HCT116 (cell line): ENCODE measurements at places on chromosomes 7 and 10.

DNA sequence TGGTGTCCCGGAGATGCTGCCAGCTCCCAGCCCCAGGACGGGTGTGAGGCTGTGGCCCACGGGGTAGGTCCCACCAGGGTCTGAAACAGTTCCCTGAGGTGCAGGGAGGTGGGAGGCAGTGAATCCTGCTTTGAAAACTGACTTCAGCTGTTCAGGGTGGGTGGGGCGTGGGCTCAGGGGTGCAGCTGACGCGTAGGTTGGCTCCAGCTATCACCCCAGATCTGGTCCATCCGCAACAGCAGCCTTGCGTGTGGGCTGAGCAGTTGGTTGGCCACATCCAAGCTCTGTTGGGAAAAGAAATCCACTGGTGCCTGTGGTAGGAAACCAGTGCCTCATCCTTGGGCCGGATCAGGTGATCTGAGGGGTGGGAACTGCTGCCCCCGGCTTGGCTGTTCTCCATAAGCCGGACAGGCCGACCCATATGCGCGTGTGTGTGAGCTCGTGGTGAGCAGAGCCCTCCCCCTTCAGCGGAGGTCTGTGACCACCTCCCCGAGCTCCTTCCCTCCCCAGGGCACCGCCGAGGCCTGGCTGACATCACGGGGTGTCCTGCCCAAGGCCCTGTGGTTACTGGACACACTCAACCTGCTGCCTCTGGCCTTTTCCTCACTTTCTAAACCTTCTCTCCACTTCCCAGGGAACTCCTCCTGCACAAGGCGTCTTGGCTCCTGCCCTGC, 15.4 kb upstream of the FAM20C start:
- no peak for DNase-seq
- H3K27ac ChIP-seq, result no peak overlapping the region
- H3K4me1 ChIP-seq, result no peaks in the 10 kb centered on the region
- H3K4me3 ChIP-seq, result no peak overlapping the region
- no peaks in the 10 kb centered on the region for H3K27me3 ChIP-seq
- H3K36me3 ChIP-seq, result no peaks in the 10 kb centered on the region

GRCh38 chr7:13822678-13823077, 166.8 kb downstream of the ETV1 start:
- H3K36me3 ChIP-seq, result no peaks in the 10 kb centered on the region
- no peak overlapping the region for H3K4me3 ChIP-seq
- no peak overlapping the region for H3K27ac ChIP-seq
- no peak for DNase-seq

DNA sequence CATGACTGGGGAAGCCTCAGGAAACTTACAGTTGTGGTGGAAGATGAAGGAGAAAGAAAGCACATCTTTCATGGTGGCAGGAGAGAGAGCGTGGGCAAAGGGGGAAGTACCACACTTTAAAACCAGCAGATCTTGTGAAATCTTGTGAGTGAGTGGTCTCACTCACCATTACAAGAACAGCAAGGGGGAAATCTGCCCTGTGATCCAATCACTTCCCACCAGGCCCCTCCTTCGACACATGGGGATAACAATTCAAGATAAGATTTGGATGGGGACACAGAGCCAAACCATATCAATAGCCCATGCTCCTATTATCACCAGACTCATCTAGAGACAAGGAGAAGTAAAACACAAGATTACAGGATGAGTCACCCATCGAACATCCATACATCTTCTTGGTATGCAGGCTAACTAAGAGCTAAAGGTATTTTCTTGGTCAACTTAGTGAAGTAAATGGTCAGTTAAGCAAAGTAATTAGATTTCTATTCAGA, 55.3 kb upstream of the YAE1 start:
- H3K4me3 ChIP-seq, result no peak overlapping the region
- H3K36me3 ChIP-seq, result no peaks in the 10 kb centered on the region
- H3K27me3 ChIP-seq, result no peaks in the 10 kb centered on the region
- no peak overlapping the region for H3K27ac ChIP-seq
- DNase-seq, result no peak

DNA sequence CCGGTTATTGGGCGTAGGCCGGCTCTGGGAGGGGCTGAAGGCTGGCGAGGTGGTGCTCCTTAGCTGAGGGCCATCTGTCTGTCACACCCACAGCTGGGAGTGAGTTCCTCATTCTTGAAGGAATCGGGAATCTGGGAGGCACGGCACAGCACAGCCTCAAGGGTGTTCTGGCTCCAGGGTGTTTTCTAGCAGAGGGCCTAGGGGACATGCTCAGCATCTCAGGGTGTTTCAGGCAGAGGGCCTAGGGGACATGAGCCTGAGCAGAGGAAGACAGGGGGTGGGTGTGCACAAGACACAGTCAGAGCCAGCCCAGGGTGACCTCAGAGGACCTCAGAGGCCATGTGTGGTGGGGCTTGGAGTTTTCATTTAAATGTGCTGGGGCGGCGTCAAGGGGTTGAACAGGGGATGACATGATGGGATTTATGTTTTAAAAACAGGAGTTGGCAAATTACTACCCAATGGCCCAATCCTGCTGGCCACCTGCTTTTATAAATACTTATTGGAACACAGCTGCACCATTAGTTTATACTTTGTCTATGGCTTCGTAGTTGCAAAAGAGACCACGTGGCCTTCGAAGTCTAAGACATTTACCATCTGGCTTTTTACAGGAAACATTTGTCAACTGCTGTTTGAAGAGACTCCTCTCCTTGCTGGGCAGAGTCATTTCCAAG, 121.6 kb downstream of the PRKAG2 start:
- H3K27me3 ChIP-seq, result no peaks in the 10 kb centered on the region
- H3K27ac ChIP-seq, result peak overlapping the region; percentile 46
- no peak for DNase-seq
- H3K36me3 ChIP-seq, result no peaks in the 10 kb centered on the region
- H3K4me3 ChIP-seq, result no peak overlapping the region
